ENCODE measurements at places on chromosomes 5 and 9.

GRCh38 chr5:140673187-140673976 is at the start of gene DND1:
Gene DND1 (minus strand): TSS chr5:140673576. CDS start chr5:140673542, 34 bp downstream.
- no peak for DNase-seq

DNA sequence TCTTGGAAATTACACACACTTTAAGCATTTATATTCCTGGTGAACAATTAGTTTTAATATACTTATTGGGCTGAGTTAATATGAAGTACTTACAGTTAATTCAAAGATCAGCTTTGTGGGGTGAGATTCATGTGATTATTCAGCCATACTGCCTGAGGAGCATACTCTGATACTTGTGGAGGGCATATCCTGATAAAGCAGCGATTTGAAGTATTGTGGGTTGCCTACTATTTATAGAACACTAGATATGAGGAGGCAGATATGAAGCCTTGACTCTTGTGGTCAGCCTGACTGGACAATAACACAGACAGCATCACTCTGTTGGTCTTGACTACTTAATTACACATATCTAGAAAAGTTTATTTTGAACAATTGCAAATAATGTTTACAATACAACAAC is 27.0 kb upstream of the AGGF1 start:
- DNase-seq: no peak

GRCh38 chr5:157265714-157266285 is at the start of gene CYFIP2:
Gene CYFIP2 (plus strand): TSS chr5:157266123. CDS start chr5:157285362, 19,239 bp downstream.
- DNase-seq: peak; percentile 26

GRCh38 chr9:99868845-99869244 is 37.6 kb upstream of the STX17 start:
- DNase-seq: no peak

DNA sequence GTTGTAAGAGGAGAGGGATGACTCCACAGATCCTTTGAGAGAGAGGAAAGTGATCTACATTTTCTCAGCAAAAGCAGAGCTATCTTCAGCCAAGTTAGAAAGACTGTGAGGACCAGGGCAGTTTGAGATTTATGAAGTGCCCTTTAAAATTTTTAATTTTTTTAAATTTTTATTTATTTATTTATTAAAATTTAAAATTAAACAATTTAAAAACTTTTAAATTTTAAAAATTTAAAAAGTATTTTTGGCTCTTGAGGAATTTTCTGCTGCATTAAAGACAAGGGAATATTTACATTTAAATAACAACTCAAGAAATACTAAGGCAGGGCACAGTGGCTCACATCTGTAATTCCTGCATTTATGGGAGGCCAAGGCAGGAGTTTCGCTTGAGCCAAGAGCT is 30.4 kb upstream of the OCLN start:
- no peak for DNase-seq

- DNase-seq: no peak
Measured at GRCh38 chr9:11931751-11932150, 761.4 kb upstream of the TYRP1 start.

DNA sequence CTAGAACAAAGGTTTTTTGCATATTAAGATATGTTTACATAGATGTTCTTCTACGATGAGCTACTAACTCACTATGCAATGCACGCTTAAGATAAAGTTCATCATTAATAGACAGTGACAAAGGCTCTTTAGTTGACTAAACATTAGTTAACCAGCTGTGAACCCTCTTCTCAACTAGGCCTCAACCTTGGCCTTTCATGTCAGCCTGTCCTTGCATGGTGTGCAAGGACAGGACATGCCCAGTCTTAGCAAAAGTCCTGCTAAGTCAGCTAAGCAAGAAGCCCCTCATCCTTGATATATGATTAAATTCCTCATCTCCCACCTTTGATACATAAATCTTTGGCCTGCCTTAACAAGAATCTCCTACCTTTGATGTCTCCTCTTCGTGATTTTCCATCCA is 50.9 kb downstream of the PLPP1 start:
- DNase-seq: no peak

- no peak for DNase-seq
Measured at GRCh38 chr5:162444129-162444762, 376.7 kb downstream of the GABRG2 start.

- no peak for DNase-seq
Measured at GRCh38 chr5:151040211-151040747, 19.9 kb downstream of the GPX3 start.

DNA sequence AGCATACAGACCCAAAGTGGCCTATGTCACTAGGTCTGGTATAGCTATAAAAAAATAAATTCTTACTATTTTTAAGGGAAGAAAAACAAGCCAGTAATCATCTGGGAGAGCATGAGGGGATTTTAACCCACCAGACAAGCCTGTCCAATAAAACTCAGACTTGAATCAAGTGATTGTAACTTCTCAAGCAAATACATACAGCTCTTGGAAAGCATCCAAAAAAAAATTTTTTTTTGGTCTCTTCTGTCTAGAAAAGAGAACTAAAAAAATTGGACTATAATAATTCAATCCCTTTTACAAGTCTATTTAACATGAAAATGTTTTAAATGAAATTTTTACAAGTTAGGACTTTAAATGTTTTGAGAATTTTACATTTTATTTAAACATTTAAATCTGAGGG is 61.7 kb downstream of the FBXL17 start:
- no peak for DNase-seq

DNA sequence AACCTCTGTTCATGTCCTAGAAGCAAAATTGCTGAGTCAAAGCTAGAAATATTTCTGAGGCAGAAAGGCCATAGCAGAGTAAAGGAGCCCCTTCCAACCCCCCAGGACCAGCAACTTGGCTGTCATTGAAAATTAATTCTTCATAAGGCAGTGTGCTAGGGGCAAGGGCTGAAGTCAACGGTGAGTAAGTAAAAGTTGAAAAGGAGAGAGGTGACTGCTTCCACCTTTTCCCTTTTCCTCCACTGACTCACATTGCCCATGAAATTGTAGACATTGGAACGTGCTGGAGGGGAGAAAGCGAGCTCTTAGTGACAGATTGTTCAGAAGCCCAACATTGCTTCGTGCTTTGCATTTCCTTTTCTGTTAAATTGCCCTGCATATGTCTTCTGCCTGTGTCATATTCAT is 19.1 kb downstream of the GLRA1 start:
- no peak for DNase-seq

- DNase-seq: no peak
Measured at GRCh38 chr5:136191304-136192014, 1.5 kb downstream of the SMIM32 start.

GRCh38 chr5:154762700-154763099 is 7.5 kb downstream of the LARP1 start:
- DNase-seq: no peak

- DNase-seq: no peak
Measured at GRCh38 chr5:176866707-176867310, 32.3 kb downstream of the HK3 start.

- no peak for DNase-seq
Measured at GRCh38 chr5:73459366-73459765, 10.8 kb upstream of the FOXD1 start.

DNA sequence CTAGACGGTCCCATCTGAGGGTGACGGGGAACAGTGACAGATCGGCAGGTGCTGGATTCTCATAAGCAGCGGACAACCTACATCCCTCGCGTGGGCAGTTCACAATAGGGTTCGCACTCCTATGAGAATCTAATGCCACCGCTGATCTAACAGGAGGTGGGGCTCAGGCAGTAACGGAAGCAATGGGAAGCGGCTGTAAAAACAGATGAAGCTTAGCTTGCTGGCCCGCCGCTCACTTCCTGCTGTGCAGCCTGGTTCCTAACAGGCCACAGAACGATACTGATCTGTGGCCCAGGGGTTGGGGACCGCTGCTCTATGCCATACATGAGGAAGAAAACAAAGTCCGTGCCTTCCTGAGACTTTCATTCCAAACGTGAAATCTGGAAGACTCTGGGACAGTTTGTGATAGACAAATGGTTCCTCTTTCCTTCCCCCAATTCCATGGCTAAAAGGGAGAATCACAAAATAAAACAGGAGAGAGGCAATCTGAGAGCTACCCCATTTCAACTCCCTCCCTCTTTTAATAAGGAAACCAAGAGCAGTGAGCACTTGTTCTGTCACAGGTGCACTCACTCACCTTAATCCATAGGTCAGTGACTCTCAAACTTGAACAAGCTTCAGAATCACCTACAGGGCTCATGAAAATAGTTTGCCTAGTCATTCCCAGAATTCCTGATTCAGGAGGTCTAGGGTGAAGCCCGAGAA is 12.1 kb downstream of the PDCL start:
- DNase-seq: no peak

- no peak for DNase-seq
Measured at GRCh38 chr9:113548221-113549041, 84.9 kb downstream of the RGS3 start.

Data from NCI-H1930 (cell line).